ENCODE measurements at places on chromosomes 6 and 20.

GRCh38 chr6:92608751-92609150 is 810.6 kb downstream of the EPHA7 start:
- no peak for DNase-seq

DNA sequence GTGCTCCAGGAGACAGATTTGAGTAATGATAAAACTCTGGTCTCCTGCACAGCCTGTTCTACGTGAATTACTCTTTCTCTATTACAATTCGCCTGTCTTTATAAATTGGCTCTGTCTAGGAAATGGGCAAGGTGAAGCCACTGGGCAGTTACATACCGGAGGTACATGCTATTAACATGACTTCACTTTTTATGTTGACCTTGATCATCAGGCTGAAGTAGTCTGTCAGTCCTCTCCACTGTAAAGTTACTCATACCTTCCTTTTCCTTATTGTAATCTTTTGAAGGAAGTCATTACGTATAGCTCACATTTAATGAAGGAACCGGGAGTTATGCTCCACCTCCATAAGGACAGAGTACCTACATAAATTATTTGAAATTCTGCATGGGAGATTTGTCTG is 19.9 kb upstream of the KHDC1 start:
- DNase-seq, result no peak

GRCh38 chr6:90083891-90084290 is 189.6 kb downstream of the GJA10 start:
- no peak for DNase-seq

DNA sequence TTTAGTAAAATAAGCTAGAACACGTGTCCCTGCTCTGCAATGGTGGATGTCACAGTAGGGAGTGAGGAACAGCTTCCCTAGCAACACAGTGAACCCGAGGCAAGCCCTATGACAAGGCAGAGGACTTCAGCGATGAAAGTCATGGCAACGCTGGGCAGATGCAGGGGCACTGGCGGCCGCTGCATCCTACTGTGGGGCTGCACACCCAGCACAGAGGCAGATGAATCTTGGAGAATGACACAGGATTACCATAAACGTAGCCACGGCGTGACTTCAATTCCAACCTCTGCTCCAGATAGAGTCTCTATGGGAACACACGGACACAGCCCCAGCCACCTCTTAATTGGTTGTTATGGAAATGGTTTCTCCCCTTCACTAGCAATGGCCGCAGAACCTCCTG is 64.2 kb downstream of the MYLK4 start:
- DNase-seq, result no peak

DNA sequence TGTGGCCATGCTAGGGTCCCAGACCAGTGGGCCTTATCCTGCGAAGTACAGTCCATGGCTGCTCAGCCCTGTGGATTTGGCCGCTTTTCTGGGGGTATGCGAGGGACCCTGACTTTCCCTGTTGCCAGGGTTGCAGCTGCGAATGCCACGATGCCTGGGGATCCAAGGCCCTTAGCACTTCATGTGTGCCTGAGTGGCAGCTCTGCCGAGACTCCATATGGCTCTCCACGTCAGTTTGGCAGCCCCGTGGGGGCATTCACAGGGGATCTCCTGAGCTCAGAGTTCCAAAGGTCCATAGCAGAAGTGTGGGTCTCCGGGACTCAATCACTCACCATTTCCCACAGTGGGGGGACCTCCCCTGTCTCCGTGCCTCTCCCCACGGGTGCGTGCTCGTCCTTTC is 319.5 kb downstream of the DOK5 start:
- no peak for DNase-seq

DNA sequence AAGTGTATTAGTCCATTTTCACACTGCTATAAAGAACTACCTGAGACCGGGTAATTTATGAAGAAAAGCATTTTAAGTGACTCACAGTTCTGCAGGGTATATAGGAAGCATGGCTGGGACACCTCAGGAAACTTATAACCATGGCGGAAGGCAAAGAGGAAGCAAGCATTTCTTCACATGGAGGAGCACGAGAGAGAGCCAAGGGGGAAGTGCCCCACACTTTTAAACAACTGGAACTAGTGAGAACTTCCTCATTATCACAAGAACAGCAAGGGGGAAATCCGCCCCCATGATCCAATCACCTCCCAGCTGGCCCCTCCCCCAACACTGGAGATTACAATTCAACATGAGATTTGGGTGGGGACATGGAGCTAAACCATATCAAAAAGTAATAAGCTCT is 28.3 kb upstream of the B3GAT2 start:
- no peak for DNase-seq
